Foreskin keratinocyte (primary cell): ENCODE measurements at places on chromosomes 1 and 21. TPM values are rescaled to one million over a fixed set of nuclear protein-coding genes. Genes with fewer than 3 reads are reported as not detected.

DNA sequence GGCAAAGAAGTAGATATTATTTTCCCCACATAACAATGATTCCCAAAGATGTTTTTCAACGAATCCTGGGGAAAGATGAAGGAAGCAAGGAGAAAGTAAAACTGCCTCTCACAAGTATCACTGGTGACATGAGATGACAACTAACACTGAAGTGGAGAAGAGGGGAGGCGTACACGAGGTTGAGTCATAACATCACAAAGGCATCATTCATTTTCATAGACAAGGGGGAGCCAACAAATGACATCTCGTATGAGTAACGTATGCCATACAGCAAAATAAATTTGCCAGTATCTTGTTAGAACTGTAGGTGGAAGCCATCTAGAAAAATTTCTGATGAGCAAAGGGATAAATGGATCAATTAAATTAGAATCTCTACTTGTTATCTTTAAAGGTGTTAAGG is 56.6 kb downstream of the ATP1B1 start:
- peak; percentile 56 for DNase-seq

DNA sequence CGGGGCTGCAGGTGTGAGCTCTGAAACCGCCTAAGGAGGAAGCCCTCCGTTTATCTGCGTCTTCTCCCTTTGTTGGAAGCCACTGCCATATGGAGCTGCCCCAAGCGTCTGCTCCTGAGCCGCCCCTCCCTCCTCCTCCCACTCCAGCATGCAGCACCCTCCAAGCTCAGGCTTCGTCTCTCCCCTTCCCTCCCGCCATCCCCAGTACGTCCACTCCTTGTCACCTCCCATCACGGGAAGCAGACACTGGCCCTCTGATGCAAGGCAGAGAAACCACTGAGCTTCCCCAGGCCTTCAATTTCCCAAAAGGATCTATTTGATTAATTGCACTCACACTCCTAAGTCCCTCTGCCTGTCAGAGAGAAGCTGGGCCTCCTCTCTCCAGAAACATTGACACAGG is 52.5 kb downstream of the NFASC start:
- no peak for DNase-seq

DNA sequence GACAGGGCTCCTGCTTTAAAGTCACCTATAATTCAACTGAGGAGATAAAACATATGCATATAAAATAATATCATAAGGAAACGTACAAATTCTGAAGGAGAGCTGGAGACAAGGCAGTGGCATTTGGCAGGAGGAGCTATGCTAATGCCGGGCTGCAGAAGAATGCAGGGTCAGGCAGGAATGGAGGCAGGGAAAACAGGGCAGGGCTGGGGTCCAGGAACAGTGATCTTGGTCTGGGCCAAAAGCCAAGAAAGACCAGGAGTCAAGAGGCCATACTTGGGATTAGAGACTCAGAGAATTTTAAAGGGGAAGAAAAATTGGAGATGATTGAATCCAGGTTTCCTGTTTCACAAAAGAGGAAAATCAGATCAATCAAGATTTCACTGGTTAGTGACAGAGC is 20.0 kb upstream of the BRDT start:
- no peak for DNase-seq

DNA sequence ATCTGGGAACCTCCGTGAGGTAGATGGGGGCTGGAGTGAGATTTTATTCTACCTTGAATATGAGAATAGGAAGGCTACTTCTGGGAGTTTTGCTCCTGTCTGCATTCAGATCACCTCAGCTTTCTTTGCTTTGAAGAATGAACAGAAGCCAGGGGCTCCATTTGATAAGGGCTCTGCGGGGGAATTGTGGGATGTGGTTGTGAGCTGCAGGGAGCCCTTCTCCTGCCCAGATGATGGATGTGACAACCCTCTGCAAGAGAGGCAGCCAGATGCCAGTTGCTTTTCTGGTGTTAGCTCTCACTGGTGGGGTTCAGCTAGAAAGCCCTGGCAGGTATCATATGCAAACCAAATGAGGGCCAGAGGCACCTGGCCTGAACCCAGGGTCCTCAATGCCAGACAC is 21.5 kb downstream of the IER5 start:
- no peak for DNase-seq

- no peak for DNase-seq
These were observed 7.2 kb upstream of the SCMH1 start for GRCh38 chr1:41249319-41249718.

GRCh38 chr1:239151937-239152336 is 234.4 kb upstream of the CHRM3 start:
- DNase-seq: no peak

The KIAA0040 gene
- 34.5 and 35.5 TPM in 2 replicates for polyA plus RNA-seq
